ENCODE measurements at places on chromosomes 5 and 9.

DNA sequence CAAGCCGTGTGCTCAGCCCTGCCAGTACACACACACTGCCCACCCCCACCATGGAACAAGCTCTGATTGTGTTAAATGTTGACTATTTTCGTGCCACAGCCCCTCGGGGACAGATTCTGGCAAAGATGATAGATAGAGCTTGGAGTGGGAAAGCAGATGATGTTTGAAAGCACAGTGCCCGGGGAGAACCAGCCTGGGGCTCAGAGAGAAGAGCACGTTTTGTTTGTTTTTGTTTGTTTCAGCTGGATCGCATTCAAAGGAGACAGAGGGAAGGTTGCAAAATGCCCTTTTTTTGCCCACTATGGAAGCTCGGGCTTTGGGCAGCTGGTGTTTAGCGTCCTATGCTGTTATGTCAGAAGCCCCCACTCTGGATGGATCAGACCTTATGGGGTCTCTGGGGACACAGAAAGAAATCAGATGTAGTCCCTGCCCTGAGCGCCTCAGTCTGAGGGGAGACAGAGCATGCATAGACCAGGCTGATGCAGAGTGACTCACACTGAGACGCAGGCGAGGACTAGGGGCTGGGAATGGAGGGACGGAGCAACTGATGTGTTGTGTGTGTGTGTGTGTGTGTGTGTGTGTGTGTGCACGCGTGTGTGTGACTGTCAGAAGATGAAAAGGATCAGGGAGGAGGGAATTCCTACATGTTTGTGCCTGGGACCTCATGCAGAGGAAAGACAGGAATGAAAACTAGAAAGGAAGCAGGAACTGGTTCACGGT is 229.7 kb downstream of the MELK start:
- no peak for DNase-seq

DNA sequence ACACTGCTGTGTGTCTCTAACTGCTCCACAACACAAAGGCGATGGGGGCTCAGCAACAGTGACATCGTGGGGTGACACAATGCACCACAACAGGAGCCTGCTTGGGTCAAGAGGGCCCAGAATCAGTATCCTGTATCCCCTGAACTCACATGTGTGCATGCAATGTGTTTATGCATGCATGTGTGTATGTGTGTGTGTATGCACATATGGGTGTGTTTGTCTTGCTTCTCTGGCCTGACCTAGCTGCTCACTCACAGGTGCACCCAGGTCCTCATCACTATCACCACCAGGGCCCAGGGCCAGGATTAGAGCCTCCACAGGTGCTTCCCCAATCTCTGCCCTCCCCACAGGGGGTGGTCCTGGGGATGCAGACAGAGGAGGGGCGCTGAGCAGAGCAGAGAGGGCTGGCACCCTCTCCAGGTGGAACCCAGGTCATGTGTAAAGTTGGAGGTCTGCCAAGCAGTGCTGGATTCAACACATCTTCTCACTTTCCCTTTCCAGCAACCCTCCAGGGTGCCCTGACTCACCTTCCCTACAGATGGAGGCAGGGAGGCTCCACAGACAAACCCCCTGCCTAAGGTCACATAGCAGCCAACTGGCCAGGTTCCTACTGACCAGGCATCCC is 18.1 kb upstream of the ZNF484 start:
- no peak for DNase-seq

- DNase-seq: no peak
Observed at GRCh38 chr5:42143361-42143760, 218.3 kb downstream of the FBXO4 start.

- DNase-seq: no peak
Observed at GRCh38 chr5:39532511-39532910, 107.7 kb upstream of the DAB2 start.

- no peak for DNase-seq
Observed at GRCh38 chr5:16913187-16914107, 22.6 kb downstream of the MYO10 start.

DNA sequence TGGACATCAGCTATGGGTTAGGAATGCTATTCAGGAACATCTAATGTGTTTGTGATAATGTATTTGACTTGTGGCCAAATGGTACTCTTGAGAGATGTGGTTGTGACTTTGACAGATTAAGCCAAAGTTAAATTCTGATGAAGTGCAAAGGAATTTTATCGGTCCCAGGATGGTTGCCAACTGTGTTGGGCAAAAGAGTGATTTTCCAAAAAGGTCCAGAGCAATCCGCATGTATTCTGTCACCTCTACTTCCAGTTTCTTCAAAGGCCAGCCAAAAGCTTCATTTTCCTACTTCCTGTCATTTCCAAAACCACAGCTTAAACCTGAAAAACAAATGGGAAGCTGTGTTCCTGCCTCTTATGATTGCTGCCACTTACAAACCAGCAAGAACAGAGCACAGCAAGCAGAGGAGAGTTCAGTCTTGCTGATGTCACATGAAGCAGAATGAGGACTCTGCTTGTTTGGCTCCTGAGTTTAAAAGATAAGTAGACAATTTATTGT is 59.8 kb downstream of the MARCHF3 start:
- DNase-seq: no peak

All from activated naive CD4-positive, alpha-beta T cell (primary cell).